ENCODE measurements at places on chromosomes 1 and 21.

DNA sequence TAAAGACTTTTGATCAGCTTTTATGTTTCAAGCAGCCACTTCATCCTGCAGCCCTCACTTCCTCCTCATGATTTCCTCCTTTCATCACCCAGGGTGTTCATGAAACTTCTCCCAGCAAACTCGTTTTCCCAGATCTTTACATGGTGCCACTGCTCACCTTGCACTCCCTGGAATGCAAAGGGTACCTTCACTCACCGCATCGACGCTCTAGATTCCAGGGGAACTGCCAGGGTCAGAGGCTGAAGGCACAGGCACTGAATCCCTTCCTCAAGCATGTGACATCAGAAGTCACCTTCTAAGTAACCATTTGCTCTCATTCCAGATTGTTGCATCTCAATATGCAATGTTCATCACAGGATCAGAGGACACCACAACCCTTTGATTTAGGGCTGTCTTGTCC lies 82.8 kb downstream of the PRKAB2 start:
- no peak for DNase-seq

- no peak for DNase-seq
These were observed 514.5 kb downstream of the NPHP4 start for GRCh38 chr1:5477716-5478115.

DNA sequence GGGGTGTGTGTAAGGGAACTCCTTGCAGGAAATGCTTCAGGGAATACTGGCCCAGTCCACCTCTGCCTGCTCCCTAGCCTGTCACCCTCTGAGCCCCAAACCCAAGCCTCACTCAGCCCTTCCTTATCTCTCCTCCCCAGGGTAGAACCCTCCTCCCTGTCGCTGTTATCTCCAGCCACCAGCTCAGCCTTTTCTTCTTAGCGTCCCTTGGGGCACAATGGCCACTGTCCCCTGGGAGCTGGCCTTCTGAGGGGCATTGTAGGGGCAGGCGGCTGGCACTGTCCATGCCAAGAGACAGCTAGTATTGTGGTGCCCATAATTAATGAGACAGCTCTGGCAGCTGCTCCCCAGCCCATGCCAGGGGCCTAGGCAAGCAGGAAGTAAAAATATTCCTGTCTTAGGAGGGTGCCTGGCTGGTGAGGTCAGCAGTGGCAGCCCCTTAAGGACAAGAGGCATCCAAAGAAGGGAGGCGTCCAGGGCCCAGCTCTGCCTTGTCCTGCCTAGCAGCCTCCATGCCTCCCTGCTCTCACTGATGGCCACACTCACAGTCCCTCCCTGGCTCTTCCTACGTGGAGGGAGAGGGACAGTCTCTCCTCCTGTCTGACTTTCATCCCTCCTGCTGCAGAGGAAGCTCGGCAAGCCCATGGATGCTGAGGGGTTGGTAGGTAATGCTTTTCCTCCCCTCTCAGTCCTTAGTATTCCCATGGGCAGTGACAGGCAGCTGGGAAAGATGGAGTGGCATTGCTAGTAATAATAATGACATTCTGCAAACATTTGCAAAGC lies 37.5 kb downstream of the KCNQ4 start:
- no peak for DNase-seq

GRCh38 chr21:29306920-29307319 lies 8.2 kb downstream of the BACH1 start:
- no peak for DNase-seq

- no peak for DNase-seq
These were observed 40.9 kb downstream of the RGS5 start for GRCh38 chr1:163161841-163162240.

Data from activated CD8-positive, alpha-beta memory T cell treated with anti-CD3 and anti-CD28 coated beads, Interleukin-2, amount 50 U/mL, for 4 hours (primary cell).